ENCODE measurements at places on chromosomes 5 and 9.

GRCh38 chr9:14992081-14992480 is 81.9 kb upstream of the FREM1 start:
- no peak for DNase-seq

DNA sequence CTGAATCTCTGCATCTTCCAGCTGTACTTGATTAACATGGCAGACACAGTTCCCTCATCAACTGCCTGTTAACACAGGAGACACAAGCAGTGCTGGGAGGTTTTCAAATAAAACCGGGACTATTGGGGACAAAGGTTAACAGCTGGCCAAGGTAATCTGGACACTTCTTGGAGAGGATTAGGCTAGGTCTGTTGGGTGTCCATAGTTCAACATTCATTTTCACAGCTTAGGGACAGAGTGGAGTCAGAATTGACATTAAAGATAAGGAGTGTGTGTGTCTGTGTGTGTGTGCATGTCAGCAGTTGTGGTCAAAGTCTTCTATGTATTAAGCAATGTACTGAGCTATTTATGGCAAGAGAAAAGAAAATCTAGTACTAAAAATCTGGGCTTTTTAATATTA is 216.2 kb downstream of the MED10 start:
- DNase-seq: no peak

DNA sequence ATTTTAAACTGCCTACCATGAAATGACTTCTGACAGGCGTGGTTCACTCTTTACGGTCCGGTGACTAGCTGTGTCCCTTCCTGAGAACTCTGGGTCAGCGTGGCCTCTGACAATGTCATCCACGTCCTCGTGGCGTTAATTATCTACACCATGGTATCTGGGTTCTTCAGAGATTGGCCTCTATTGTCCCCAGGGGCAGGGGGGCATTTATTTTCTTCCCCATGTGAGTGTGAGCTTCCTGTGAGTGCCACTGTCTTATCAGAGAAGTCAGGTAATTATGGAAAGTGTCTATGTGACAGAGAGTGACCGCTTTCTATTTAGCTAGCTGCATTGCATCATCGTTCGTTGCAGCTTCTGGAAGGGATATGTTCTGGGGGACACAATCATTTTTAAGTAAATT is 77.2 kb downstream of the FBXL7 start:
- no peak for DNase-seq

- no peak for DNase-seq
Observed at GRCh38 chr5:56142614-56143372, 90.3 kb downstream of the ANKRD55 start.

- no peak for DNase-seq
Observed at GRCh38 chr9:27563738-27564430, 9.4 kb downstream of the C9orf72 start.

GRCh38 chr5:145942201-145942600 is 5.8 kb downstream of the SH3RF2 start:
- DNase-seq: no peak

- no peak for DNase-seq
Observed at GRCh38 chr5:1593903-1594356, 70.2 kb upstream of the LPCAT1 start.

- DNase-seq: no peak
Observed at GRCh38 chr5:163504079-163504931, 1.1 kb upstream of the MAT2B start.

DNA sequence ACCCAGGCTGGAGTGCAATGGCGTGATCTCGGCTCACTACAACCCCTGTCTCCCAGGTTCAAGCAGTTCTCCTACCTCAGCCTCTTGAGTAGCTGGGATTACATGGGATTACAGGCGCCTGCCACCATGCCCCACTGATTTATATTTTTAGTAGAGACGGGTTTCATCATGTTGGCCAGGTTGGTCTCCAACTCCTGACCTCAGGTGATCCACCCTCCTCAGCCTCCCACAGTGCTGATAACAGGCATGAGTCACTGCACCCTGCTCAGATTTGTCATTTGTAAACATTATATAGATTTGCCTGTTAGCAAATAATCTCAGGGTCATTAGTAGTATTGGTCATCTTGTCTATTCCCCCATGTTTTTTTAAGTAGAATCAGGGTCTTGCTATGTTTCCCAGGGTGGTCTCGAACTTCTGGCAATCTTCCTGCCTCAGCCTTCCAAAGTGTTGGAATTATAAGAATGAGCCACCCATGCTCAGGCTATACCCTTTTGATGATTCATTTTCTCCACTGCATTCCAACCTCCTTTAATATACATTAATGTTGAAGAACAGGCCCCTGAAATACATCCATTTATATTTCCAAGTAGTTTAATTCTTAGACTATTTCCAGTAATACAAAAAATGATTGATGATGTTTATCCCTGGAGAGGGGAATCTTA is 17.3 kb downstream of the CENPH start:
- DNase-seq: no peak

GRCh38 chr9:134929193-134930158 is 11.8 kb upstream of the FCN1 start:
- no peak for DNase-seq

DNA sequence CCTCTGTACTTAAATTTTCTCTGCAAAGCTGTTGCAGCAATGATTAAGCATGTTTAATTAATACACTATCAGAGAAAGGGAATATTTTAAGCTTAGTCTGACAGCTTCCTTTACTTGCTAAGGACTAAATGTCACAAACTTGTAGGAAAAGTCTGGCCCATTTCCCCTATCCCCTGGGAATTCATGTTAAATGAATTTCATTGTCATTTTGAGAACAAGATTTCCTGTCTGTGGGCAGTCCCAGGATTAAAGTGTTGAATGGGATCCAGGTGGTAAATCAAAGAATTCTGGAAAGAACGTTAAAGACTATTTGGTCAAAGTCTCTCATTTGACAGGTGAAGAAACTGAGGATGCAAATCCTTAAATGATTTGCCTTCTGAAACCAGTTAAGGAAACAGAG is 214.8 kb downstream of the MPDZ start:
- no peak for DNase-seq

GRCh38 chr5:1793301-1793740 is 6.3 kb downstream of the MRPL36 start:
- DNase-seq: no peak

- no peak for DNase-seq
Observed at GRCh38 chr9:2299156-2299842, 284.2 kb downstream of the SMARCA2 start.

GRCh38 chr5:104061707-104062106 is 499.1 kb upstream of the NUDT12 start:
- DNase-seq: no peak

GRCh38 chr5:30401479-30402058 is 791.9 kb upstream of the CDH6 start:
- DNase-seq: no peak

- DNase-seq: no peak
Observed at GRCh38 chr5:124689653-124690052, 56.8 kb downstream of the ZNF608 start.

- no peak for DNase-seq
Observed at GRCh38 chr5:28275931-28276330, 1237.5 kb upstream of the CDH9 start.

DNA sequence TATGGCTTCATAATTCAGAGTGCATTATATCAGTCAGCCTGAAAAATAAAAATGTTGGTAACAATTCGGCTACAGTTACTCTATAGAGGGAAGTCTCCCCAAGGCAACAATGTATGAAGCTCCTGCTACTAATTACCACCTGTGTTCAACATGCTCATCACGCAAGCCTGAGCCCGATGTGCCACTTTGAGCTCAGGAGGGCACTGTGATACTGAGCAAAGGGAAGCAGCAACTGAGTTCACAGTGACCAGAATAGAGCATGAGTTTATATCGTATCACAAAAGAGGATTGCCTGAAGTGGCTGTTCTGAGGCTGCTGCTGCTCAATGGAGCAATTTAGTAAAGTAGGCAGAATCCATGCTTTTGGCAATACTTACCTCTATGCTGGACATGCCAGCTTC is 202.0 kb upstream of the HAPLN1 start:
- no peak for DNase-seq

- no peak for DNase-seq
Observed at GRCh38 chr9:106724566-106724965, 138.4 kb upstream of the ZNF462 start.

GRCh38 chr9:70746760-70747159 is 332.3 kb upstream of the KLF9 start:
- no peak for DNase-seq

DNA sequence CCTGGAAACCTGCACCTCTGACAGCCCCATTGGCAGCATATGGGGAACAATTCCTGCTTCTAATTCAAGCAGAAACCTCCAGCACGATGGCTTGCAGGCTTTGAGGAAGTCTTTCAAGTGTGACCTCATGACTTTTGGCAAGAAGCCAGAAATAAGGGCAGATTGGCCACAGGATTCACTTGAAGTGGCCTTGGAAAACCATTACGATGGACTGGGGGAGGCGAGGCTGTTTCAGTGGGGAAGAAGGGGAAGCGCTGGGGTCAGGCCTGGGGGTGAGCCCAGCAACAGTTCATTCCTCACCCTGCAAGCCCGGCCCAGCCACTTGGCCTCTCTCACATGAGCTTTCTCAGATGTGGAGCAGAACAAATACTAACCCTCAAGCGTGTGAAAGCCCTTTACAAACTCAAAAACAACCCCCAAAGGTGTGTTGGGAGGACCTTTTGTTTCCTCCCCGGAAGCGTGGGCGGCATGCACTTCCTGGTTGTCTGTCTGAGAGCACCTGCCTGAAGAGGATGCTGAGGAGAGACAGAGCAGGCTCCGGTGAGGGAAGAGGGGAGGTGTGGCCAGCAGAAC is 26.9 kb upstream of the EEIG1 start:
- peak; percentile 26 for DNase-seq

DNA sequence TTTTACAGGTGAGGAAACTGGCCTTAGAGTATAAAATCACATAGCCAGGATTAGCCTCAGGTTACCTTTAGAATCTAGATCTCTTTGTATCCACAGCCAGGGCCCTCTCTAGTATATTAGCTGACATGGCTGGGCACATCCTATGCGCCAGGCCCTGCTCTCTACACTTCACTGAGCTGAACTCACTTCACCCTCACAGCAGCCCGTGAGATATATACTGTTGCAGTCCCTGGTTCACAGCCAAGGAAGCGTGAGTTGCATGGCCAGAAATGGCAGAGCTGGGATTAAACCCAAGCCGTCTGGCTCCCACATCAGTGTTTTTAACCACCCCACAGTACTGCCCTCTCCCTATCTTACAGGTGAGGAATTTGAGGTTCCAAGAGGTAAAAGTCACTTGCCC is 58.4 kb downstream of the DAB2IP start:
- no peak for DNase-seq

- no peak for DNase-seq
Observed at GRCh38 chr5:40736103-40736875, 19.5 kb downstream of the TTC33 start.
